ENCODE measurements at places on chromosomes 2 and 18.

- DNase-seq: no peak
These were observed 39.8 kb upstream of the DDX18 start for GRCh38 chr2:117774716-117775115.

- no peak for DNase-seq
These were observed 722.7 kb downstream of the TSN start for GRCh38 chr2:122478117-122478516.

- DNase-seq: peak; percentile 58
These were observed 47.8 kb upstream of the MAPRE3 start for GRCh38 chr2:26922405-26923188.

GRCh38 chr2:17386771-17387170 lies 131.5 kb downstream of the RAD51AP2 start:
- no peak for DNase-seq

All from nucleus accumbens (tissue), 56 donors.